Activated naive CD8-positive, alpha-beta T cell treated with anti-CD3 and anti-CD28 coated beads for 36 hours (primary cell): ENCODE measurements at places on chromosomes 12 and 14. TPM values are rescaled to one million over a fixed set of nuclear protein-coding genes. Genes with fewer than 3 reads are reported as not detected.

DNA sequence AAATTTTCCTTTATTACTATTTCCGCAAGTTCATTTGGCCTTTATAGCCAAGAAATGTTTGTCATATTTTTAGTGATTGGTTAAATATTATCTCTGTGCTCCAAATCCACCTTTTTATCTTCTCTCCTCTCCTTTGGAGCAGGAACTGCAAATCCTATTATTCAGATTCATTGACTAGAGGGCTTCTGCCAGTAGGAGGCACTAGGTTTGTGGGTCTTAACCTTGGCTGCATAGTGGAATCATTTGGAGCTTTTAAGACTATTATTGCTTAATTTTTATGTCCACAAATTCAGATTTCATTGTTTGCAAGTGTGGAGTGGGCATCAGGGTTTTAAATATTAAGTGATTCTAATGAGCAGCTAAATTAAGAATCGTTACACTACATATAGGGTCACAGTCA is 75.3 kb upstream of the SYT10 start:
- no peak overlapping the region for H3K4me3 ChIP-seq
- H3K27me3 ChIP-seq, result no peaks in the 10 kb centered on the region
- no peak for DNase-seq

- H3K27ac ChIP-seq, result peak overlapping the region; percentile 88
- no peak for DNase-seq
- peaks cover 22% of the 10 kb centered on the region for H3K4me1 ChIP-seq
- H3K4me3 ChIP-seq, result peak overlapping the region; percentile 76
- no peaks in the 10 kb centered on the region for H3K27me3 ChIP-seq
Measured at GRCh38 chr14:60183741-60184140, 18.5 kb upstream of the DHRS7 start.

DNA sequence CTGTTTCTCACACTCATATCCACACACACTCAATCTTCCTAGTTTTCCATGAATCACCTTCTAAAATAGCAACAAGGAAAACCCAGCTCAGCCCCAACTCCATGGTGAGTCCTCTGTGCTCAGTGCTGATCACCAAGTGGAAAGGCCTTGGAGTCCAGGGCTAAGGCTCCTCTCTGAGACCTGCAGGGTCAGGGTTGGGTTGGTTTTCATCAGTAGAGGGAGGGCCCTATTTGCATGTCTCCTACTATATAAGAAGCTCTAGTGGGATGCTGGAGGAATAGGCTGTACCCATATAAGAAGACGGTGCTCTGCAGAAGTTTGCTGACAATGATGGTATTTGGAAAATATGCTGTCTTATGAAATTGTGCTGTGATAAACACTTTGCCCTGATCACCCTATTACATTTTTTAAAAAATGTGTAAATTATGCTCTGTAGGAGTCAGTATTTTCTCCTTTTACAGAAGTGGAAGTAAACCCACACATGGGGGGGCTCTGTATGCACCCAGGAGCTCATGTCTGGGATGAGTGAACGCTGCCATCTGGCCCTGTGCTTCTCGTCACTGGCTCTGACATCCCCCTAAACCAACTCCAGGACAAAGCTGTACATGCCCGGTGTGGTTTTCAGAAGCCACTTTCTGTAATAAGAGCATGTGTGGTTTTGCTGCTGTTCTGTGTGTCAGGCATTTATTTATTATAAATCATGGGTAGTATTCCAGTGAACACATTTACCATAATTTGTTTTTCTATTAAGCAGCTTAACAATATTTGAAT is 536.3 kb downstream of the TMEM121 start:
- no peaks in the 10 kb centered on the region for H3K36me3 ChIP-seq
- no peak overlapping the region for H3K4me3 ChIP-seq
- peaks cover 16% of the 10 kb centered on the region for H3K27me3 ChIP-seq

GRCh38 chr12:101594700-101595099 is at the start of gene MYBPC1:
TSS of gene MYBPC1 (plus strand) at chr12:101594971. CDS start at chr12:101595071, 100 bp downstream.
- no peaks in the 10 kb centered on the region for H3K4me1 ChIP-seq
- no peak within 1 kb of the TSS for H3K4me3 ChIP-seq
- peaks cover 14% of the 10 kb centered on the region for H3K27me3 ChIP-seq
- no peak for DNase-seq
- no peak within 1 kb of the TSS for H3K27ac ChIP-seq
- no peaks in the 10 kb centered on the region for H3K36me3 ChIP-seq

- H3K36me3 ChIP-seq, result peaks cover 3% of the 10 kb centered on the region
- no peak for DNase-seq
- no peaks in the 10 kb centered on the region for H3K27me3 ChIP-seq
- no peaks in the 10 kb centered on the region for H3K4me1 ChIP-seq
Measured at GRCh38 chr12:46711756-46712155, 114.0 kb downstream of the SLC38A4 start.

DNA sequence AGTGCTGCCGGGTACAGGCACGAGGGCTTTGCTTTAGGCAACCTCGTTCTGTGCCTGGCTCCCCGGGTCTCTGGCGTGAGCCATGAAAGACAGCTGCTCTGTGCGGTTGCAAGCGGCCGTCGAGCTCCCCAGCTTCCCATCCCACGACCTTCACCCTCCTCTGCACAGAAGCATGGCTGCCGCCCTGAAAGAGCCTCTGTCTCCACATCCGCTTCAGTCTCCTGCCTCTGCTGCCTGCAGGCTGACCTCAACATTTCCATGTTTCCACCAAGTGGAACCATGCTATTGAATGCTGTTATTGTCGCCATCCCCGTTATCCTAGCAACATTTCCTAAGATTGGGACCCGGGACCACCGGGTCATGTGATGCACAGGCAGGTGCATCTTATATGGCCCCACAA is 57.1 kb downstream of the KDM2B start:
- H3K4me3 ChIP-seq, result no peak overlapping the region
- no peaks in the 10 kb centered on the region for H3K27me3 ChIP-seq
- peaks cover 2% of the 10 kb centered on the region for H3K36me3 ChIP-seq
- H3K27ac ChIP-seq, result no peak overlapping the region
- DNase-seq, result no peak

GRCh38 chr12:101686176-101686575 is 11.3 kb upstream of the CHPT1 start:
- no peak overlapping the region for H3K27ac ChIP-seq
- no peaks in the 10 kb centered on the region for H3K36me3 ChIP-seq
- no peaks in the 10 kb centered on the region for H3K4me1 ChIP-seq
- H3K27me3 ChIP-seq, result no peaks in the 10 kb centered on the region

GRCh38 chr12:100020370-100020769 is 35.6 kb upstream of the ANKS1B start:
- H3K27me3 ChIP-seq, result no peaks in the 10 kb centered on the region
- DNase-seq, result no peak
- no peak overlapping the region for H3K4me3 ChIP-seq
- H3K36me3 ChIP-seq, result peaks cover 18% of the 10 kb centered on the region

GRCh38 chr14:103846097-103846496 is 1.3 kb downstream of the PPP1R13B start:
- no peak for DNase-seq
- peaks cover 5% of the 10 kb centered on the region for H3K36me3 ChIP-seq
- no peaks in the 10 kb centered on the region for H3K27me3 ChIP-seq
- H3K4me3 ChIP-seq, result peak overlapping the region; percentile 80

DNA sequence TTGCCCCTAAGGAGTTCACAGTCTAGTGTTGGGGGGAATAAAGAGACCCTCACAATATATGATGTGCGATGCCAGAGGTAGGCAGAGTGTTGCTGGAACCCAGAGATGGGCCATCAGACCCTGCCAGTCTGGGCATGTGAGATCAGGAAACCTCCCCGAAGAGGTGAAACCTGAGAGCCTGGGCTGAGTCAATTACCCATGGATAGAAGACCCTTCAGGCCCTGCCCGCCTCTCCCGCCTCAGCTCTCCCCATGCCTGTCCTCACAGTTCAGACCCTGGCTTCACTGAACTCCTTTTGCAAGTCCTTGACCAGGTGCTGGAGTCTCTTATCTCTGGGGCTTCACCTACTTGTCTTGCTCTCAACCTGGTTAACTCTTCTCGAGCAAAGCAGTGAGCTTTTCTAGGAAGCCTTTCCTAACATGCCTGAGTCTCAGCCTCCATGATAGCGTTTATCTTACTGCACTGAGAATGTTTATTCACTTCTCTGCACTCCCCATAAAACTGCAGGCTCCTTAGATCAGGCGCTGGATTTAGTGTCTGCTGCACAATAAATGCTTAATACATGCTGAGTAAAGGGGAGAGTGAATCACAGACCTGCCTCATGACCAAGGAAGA is 19.6 kb downstream of the ALDH1L2 start:
- no peak overlapping the region for H3K27ac ChIP-seq
- peaks cover 12% of the 10 kb centered on the region for H3K27me3 ChIP-seq
- H3K4me3 ChIP-seq, result no peak overlapping the region
- H3K36me3 ChIP-seq, result peaks cover 2% of the 10 kb centered on the region

- no peaks in the 10 kb centered on the region for H3K27me3 ChIP-seq
- peak overlapping the region; percentile 99 for H3K27ac ChIP-seq
- H3K4me3 ChIP-seq, result peak overlapping the region; percentile 94
- DNase-seq, result peak; percentile 46
Measured at GRCh38 chr12:133130808-133131128, 341 bp downstream of the ZNF10 start.

- peaks cover 46% of the 10 kb centered on the region for H3K36me3 ChIP-seq
- peaks cover 57% of the 10 kb centered on the region for H3K4me1 ChIP-seq
- H3K27ac ChIP-seq, result peak overlapping the region; percentile 94
- no peaks in the 10 kb centered on the region for H3K27me3 ChIP-seq
- no peak for DNase-seq
Measured at GRCh38 chr12:49764126-49764525, 22.8 kb downstream of the TMBIM6 start.

- H3K27me3 ChIP-seq, result no peaks in the 10 kb centered on the region
- H3K27ac ChIP-seq, result no peak overlapping the region
- DNase-seq, result no peak
- no peak overlapping the region for H3K4me3 ChIP-seq
Measured at GRCh38 chr14:87152693-87153092, 840.3 kb downstream of the GALC start.

KLHL33 gene
- 0.50 TPM for total RNA-seq

FLRT2 gene
- not detected for total RNA-seq

SLC7A8 gene
- total RNA-seq, result 2.5 TPM

SPX gene
- 0.42 TPM for total RNA-seq

RNASE4 gene
- total RNA-seq, result 0.68 TPM

TAS2R46 gene
- total RNA-seq, result 0.48 TPM

CLEC6A gene
- total RNA-seq, result not detected

TAS2R30 gene
- 0.97 TPM for total RNA-seq

CYP27B1 gene
- total RNA-seq, result 12.0 TPM
